SW480 (cell line): ENCODE measurements at places on chromosomes 6 and 20.

- peak; percentile 54 for DNase-seq
Observed at GRCh38 chr6:5905431-5906339, 101.0 kb downstream of the NRN1 start.

GRCh38 chr6:94510877-94511276 is 1066.5 kb upstream of the MANEA start:
- no peak for DNase-seq

DNA sequence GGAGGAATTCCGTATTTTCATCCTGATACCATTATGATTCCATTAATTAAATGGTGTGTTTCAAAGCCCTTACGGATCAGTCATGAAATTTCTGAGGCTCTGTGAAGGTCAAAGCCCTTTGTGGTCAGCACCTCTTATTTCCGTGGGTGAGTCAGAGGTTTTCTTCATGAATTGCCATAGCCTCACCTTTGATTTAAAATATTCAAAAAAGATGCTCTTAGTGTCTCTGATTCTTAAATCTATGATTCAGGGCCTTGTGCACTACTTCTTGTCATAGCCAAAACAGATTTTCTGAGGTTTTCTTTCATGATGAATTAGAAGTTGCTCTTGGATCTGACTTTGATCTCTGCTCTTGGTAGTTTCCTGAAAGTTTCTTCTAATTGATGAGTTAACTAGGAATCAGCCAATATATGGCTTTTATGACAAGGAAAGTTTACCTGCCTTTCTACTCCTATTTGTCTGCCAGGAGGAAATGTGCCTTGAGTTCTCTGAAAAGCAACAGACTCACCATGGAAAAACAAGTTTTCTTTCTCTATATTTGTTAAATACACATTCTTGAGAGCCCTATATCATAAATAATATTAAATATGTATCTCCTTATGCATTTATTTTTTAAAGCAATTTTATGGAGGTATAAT is 613.0 kb downstream of the UTRN start:
- peak; percentile 79 for DNase-seq

GRCh38 chr6:11120271-11121005 is 8.9 kb upstream of the ERVFRD-1 start:
- no peak for DNase-seq

DNA sequence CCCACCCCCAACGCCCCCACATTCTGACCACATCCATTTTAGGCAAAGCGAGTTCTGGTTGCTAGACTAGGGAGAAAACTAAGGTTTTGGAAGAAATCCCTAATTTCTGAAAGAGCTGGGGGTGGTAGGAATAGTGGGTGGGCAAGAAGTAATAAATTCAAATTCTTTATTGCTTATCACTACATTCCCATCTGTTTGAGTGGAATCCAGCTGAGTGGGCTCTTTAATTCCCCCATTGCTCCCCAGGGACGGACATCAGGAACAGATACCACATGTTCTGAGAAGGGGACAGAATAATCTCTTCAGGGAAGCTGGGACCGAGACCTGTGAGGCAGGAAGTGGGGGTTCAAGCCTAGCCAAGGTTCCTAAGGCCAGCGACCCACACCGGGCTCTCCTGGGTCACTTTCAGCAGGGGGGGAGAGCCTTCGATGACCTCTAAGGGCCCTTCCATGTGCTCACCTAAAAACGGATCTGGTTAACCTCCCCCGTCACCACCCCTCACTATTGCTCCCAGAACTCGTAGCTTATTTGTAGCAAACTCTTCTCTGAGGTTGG is 42.3 kb upstream of the MRPS10 start:
- no peak for DNase-seq

DNA sequence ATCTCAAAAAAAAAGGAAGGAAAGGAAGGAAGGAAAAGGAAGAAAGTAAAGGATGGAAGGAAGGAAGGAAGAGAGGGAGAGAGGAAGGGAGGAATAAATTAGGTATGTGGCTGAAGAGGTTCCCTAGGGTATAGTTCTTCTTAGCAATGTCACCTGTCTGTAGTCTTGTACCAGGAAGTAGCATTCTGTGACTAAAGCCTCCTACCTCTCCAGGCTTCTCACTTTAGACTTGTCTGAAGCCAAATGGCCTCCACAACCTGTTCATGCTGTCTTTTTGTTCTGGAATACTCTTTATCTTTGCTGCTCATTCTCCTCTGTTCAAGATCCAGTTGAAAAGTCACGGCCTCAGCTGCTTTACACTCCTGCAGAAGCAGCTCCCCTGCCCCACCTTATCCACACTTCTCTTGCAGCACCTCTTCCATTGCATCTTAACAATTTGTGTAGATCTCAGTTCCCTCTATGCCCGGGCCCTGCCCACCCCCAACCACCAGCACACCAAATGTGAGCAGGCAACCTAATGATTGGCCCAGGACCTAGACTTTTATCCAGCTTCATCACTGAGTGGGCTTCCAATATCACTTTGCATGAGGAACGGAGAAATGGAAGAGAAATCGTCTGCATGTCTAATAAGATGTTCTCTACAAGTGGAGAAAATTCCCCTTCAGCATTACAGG is 19.1 kb downstream of the GCNT2 start:
- DNase-seq, result no peak

DNA sequence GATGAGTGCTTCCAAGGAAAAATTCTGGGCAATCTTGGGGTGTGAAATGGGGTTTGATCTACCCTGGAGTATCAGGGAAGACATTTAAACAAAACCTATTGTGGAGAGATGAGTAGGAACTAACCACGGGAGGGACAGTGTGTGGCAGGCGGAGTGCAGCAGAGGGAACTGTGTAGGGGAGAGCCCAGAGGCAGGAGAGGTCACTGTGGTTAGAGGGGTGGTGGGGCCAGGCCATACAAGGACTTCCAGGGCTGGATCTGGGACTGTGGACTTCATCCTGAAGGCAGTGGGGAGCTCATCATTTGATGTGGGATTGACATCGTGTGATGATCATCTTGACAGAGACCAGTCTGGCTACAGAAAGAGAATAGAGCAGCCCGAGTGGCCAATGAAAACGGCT is 89.0 kb downstream of the TOX2 start:
- DNase-seq, result no peak

DNA sequence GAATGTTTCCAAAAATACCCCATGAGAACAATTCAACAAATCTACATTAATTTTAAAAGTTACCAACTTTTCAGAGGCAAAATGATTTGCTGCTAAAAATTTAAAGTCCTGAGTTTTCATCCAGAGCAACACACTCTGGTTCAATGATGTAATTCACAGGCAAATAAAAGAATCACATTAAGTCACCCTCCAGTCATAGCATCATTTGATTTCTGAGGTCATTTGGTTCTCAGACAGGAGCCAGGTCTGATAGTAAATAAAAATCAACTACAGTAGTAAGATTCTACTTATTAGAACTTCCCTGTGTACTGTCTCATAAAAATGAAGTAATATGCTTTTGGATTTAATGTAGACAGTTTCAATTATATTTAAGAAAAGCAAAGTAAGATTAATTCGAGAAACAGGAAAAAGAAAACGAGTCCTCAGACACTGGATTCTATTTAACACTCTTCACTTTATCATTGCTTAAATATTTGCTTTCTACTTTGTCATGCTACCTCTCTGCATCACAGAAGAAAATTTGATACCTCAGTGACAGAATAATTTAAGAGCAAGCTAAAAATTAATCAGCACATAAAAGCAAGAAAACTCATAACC is 25.8 kb downstream of the MAP7 start:
- DNase-seq, result no peak

GRCh38 chr20:59560588-59561227 is 43.6 kb upstream of the PHACTR3 start:
- peak; percentile 47 for DNase-seq

DNA sequence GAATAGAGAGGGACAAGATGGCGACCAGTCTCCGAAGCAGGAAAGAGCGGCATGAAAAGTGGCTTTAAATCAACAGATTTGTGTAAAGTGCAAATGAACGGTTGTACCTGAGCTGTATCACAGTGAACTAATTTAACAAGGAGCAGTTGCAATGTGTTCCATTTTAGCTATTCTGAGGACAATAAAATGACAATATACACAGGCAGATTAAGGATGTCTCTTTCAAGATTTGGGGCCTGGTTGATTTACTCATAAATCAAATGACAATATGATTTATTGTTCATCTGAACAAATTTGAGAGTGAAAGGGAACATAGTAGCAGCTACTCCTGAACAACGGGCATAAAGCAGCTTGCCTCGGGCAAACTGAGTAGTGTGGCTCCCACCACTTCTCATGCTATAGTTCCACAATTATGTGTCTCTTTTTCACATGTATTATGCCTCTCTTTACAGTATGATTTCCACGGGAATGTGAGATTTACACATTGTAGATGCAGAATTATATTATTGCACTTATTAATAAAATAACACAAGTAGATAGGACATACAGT is 204.1 kb upstream of the AGPAT4 start:
- no peak for DNase-seq

DNA sequence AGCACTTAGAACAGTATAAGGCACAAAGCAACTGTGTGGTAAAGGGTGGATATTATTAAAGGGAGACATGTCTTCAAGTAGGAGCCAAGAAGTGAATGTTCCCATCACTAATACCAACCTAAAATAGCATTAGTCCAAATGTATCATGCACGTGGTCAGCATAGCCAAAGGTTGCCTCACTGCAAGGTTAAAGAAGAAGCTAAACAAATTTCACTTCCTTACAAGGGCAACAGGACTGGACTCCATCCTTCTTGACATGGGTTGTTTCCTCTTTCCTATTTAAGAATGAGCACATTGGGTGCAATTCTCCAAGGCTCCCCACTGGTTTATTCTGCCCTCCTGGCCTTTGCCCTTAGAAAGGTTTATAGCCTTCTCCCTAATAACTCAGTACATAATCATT is 186.7 kb downstream of the PHACTR1 start:
- DNase-seq, result no peak

DNA sequence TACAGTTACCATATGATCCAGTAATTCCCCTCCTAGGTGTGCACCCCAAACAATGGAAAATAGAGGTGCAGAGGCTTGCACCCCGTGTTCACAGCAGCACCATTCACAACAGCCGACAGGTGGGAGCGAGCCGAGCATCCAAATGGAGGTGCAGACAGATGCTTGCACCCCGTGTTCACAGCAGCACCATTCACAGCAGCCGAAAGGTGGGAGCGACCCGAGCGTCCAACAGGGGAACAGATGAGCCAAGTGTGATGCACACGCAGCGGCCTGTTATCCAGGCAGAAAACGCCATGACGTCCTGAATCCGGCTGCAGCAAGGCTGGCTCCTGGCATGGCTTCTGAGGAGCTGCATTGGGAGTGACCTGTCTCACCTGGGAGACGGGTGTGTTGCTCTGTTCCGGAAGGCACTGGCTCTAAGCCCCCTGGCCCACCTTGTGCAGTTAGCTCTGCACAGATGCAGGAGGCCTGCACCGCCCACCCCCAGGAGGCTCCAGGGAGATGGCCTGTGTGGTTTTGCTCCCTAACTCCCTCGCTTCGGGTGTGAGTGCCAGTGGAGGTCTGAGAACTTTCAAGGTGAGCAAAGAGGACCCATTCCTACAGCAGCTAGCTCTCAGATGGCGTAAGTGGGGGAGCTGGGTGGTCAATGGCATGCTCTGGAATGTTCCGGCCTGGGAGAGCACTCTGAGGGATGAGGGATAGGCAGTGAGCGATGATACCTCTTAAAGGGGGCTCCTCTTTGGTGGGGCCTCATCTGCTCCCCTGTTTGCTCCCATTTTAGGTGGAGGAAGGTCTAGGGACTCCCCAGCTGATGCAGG is 47.8 kb upstream of the FRMD1 start:
- no peak for DNase-seq

DNA sequence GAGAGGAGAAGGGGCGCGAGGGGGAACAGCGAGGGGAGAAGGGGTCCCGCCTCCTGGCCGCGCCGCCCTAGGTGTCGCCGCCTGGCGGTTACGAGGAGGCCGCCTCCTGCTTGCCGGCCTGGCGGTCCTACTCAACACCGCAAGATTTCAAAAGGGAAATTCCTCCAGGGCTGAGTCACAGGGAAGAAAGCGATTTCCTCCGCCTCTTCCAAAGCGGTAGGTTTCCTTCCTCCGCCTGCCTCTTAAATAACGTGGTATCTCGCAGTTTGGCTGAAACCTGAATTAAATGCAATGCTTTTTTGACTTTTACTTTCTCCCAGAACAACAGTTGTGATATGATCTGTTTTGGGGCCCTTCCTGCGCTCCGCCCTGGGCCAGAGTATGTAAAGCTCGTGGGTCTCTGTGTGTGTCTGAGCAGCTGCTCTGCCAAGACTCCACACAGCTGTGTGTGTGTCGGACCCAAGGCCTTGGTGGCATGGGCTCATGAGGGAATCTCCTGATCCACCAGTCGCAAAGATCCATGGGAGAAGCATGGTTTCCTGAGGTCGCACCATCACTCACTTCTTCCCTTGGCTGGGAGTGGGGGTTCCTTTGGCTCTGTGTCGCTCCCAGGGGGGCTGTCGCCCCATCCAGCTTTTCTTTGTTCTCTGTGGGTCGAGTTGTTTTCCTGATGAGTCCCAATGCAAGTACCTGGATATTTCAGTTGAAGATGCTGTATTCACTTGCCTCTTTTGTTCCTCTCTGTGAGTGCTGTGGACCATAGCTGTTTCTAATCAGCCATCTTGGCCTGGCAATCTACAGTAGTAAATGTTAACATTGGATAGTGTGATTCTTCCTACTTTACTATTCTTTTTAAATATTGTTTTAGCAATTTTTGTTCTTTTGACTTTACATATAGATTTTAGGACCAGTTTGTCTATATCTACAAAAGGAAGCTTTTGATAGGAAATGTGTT is 31.6 kb upstream of the NOTCH4 start:
- peak; percentile 69 for DNase-seq

DNA sequence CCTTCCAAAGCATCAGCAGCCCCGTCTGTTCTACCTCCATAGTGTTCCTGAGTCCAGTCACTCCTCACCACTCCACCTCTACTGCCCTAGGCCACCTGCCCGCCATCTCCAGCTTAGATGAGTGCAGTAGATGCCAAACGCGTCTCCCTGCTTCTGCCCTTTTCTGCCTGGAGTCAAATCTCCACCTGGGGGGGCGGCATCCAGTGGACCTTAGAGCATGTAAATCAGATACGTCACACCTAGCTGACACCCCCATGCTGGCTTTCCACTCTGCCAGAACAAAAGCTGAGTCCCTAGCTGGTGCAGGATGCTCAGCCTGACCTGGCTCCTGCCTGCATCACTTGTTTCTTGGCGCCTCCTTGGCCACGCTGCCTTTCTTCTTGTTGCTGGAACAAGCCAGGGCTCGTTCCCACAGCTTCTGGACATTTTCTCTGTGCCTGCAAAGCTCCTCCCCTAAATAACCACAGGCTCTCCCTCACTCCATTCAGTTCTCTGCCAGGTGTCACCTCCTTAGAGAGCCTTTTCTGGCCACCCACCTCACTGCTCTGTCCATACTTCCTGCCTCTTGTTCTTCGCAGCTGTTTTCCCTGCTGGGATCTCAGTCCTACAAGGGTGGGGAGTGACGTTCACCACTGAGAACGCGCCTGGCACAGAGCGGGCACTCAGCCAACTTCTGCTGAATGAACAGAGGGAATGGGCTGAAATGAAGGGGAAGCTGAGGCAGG is 5.8 kb downstream of the DDR1 start:
- DNase-seq, result no peak

GRCh38 chr6:119110601-119111548 is 32.4 kb upstream of the FAM184A start:
- peak; percentile 31 for DNase-seq

DNA sequence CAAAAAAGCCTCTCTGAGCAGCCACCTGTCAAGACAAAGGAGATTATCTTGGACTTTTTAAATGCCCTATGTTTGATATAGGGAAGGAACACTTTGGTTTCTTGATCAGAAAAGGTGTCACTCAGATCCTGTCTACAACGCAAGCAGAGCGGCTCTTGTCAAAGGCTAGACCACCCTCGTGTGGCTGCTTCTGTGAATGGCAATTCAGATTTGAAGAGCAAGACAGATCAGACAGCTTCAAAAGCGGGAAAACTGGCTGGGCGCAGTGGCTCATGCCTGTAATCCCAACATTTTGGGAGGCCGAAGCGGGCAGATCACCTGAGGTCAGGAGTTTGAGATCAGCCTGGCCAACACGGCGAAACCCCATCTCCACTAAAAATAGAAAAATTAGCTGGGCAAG is 10.1 kb upstream of the NXT1 start:
- DNase-seq, result peak; percentile 87
